ENCODE measurements at places on chromosomes 6 and 20.

DNA sequence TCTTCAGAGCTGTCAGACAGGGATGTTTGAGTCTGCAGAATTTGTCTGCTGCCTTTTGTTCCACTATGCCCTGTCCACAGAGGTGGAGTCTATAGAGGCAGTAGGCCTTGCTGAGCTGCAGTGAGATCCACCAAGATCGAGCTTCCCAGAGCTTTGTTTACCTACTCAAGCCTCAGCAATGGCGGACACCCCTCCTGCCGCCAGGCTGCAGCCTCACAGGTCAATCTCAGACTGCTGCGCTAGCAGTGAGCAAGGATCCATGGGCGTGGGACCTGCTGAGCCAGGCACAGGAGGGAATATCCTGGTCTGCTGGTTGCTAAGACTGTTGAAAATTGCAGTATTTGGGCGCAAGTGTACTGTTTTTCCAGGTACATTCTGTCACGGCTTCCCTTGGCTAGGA lies 28.4 kb upstream of the RAB32 start:
- DNase-seq, result no peak

DNA sequence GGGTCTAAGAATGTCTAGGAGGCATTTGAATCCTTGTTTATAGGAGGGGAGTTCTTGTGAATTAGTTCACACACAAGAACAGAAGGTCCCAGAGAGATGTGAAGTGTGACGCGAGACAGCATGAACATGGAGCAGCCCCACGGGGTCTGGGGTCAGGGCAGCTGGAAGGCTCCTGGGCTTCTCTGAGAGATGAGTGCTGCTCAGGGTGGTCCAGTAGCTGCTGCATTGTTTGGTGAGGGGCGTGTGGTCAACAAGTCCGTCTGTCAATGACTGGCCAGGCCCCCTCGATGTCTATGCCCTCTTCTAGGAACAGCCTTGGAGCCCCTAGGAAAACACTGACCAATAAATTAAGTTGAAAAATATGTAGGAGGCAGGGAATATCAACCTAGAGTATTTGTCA lies 40.2 kb upstream of the GABRR1 start:
- no peak for DNase-seq

DNA sequence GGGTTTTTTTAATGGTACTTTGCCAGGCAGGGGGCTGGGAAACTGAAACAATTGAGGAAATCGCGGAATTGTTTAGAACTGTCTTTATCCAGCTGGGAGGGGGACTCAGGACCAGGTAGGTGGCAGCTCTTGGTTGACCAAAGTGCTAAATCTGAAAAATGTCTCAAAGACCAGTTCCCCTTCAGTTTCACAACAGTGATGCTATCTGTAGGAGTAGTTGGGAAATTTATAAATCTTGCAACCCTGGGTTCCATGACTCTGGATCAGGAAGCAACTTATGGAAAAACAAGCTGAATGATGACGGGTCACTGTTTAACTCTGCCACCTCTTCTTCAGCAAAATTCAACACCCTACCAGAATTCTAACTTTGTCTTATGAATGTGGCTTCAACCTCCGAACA lies 99.7 kb downstream of the FAM50B start:
- DNase-seq, result no peak

- DNase-seq, result no peak
These were observed 315.2 kb downstream of the TFAP2A start for GRCh38 chr6:10099529-10100140.

- no peak for DNase-seq
These were observed 50.5 kb upstream of the CSE1L start for GRCh38 chr20:48995589-48995988.

DNA sequence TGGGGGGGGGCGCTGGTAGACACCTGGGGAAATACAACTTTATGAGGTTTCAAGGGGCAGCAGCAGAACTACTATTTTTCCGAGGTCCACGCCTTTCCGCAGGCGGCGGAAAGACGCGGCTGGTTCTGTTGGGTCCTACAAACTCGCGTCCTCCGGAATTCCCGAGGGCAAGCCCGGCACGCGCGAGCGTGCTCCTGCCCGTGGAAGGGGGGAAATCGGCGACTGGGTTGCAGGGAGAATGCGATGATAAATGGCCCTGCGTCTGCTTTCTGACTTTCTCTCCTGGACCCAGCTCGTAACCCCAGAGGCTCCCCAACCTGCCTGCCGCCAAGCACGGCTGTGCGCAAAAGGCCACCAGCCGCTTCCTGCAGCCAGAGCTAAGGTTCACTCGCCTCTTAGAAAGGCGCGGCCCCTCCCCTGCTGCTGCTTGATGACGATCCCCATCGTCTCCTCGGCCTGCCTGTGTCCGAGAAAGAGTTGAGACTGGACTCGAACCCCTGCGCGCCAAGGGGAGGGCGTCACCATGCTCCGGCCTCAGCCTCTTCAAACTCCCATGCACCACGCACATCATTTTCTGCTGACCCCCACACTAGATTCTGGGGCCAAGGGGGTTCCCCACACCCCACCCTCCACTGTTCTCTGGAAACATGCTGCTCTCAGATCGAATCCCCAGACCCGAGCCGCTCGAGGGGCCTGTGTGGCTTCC lies 6.7 kb downstream of the FOXA2 start:
- no peak for DNase-seq

GRCh38 chr6:14729129-14729871 lies 516.6 kb upstream of the JARID2 start:
- no peak for DNase-seq

GRCh38 chr6:166050559-166050958 lies 117.1 kb downstream of the TBXT start:
- DNase-seq, result no peak

DNA sequence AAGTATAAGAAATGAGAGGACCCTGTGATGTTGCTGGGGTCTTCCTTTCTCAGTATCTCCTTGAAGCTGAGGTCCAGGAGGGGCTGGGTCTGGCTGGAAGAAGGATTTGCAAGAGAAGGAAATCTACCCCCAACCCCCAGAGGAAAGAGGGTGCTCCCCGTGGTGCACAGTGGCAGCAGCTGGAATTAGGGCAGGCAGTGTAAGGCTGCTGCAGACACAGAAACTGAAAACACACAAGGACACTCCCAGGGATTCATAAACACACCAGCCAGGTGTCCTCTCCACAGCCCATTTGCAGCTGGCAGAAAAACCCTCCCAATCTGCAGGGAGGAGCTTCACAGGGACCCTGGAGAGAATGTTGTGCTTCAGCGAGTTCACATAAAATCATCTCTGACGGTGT lies 297.2 kb downstream of the CDH26 start:
- no peak for DNase-seq
